ENCODE measurements at places on chromosomes 4 and X.

DNA sequence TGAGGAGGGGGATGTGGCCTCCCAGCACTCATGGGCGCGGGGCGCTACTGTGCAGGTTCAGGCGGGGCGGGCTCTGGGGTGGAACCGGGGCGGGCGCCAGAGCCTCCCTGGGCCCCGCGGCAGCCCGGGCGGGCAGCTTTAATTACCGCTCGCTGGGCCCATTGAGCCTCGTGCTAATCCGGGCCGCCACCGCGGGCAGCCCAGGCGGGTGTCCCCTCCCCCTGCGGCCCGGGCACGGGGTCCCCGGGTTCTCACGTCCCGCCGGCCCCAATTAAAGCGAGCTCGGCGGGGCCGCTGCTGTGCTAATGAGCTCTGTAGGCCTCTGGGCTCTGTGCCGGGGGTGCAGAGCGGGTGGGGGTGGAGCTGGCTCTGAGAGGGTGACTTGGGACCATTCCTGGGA is 22.8 kb upstream of the FGFR3 start:
- DNase-seq: no peak

DNA sequence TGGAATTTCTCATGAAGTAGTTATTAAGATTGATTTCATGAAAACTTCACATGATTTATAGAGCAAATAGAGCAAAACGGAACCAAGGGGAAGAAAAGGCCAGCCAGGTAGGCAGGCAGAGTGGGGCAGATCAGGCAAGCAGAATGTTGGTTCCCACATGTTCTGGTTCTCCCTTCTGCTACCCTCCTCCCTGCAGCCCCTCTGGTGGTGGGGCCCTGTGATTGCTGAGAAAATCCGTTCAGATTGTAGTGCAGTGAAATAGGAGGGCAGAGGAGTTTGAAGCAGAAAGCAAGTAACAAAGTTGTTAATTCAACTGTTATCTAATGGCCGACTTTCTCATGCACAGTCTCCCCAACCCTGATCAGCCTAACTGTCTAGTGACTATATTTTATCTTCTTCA is 185.3 kb downstream of the MID1IP1 start:
- no peak for DNase-seq

DNA sequence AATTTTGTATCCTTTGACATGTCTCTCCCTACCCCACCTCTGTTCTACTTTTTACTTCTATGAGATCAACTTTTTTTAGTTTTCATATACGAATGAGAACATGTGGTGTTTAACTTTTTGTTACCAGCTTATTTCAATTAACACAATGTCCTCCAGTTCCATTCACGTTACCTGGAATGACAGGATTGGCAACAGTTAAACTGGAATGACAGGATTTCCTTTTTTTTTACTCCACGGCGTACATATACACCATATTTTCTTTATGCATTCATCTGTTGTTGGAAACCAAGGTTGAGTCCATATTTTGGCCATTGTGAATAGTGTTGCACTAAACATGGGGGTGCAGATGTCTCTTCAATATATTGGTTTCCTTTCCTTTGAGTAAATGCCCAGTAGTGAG is 171.8 kb upstream of the GPC4 start:
- no peak for DNase-seq

GRCh38 chrX:65696613-65697012 is 29.2 kb downstream of the MSN start:
- no peak for DNase-seq

DNA sequence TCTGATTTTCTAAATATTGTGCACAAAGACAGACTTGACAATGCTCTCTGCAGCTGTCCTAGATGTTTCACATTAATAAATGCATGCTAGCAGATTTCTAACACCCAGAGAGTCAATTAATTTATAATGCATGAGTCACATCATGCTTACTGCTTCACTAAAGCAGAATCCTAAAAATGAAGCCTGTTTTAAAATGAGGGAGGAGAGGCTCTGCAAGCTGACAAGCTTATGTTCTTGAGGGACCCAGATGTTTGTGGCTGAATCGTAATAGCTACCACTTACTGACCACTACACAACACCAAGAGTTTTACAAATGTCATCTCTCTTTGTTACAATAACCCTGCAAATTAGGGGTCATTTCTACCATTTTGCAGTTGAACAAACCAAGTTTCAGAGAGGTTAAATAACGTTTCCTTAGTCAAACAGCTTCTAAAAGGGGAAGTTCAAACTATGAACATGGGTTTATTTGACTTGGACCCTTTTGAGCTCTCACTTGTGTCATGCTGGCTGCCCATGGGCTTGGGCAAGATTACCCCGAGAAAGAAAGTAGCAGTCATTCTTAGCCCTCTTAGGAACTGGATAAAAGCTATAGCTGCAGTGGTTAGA is 262.7 kb upstream of the ETNPPL start:
- DNase-seq: no peak

DNA sequence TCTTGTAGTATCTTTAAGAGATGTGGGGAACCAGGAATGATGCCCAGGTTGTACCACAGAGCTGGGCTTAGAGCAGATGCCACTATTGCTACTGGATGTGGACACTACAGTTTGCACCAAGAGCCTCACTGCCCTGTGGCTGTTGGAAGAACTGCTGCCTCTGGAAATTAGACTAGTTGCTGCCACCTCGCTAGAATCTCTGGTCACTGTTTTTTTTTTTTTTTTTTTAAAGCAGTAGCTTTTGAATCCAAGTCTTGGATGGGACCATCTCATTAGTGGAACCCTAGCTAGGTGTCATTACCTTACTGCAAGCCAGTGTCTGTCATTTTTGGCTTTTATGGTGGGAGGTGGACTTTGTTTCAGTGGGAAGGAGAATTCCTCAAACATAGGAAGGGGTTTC is 105.5 kb downstream of the ARHGAP10 start:
- DNase-seq: no peak

- no peak for DNase-seq
Measured at GRCh38 chr4:94455081-94455480, 3.3 kb downstream of the PDLIM5 start.

- no peak for DNase-seq
Measured at GRCh38 chr4:3630136-3630597, 97.9 kb upstream of the LRPAP1 start.

Data from activated CD4-positive, alpha-beta T cell treated with anti-CD3 and anti-CD28 coated beads, Interleukin-2, amount 50 U/mL, for 24 hours (primary cell).